ENCODE measurements at places on chromosomes 6 and 20.
A peak's percentile ranks its signal among the peaks of the same experiment; 100 is the strongest.

- no peak for DNase-seq
Observed at GRCh38 chr6:15796130-15796771, 133.4 kb upstream of the DTNBP1 start.

DNA sequence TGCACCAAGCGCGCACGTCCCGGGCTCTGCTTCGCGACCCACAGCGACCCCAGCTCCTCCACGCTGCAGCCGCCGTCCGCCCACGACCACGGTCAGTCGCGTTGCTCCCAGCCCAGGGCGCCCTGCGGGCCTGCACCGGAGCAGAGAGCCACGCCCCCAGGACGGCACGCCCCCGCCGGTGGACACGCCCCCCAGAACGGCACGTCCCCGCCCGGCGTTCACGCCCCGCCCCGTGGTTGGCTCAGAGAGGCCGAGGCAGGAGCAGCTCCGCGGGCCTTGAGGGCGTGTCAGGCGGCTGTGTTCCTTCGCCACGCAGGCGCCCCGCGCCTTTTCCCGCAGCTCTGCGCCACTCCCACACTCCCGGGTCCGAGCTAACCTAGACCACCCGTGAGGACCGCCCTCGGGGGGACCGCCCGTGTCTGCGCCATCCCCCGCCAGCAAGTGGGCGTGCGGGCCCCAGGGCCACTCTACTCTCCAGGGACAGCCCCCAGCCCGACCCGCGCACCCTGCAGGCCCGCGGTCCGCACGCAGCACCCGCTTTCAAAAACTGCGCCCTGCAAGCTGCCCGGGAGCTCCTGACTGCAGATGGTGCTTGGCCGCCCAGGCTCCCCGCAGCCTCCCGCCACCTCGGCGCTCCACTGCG is at the start of gene RNASET2:
Gene RNASET2, minus strand, starts transcription at position 107 of the 643 bp plus-strand sequence. CDS start 368 bp downstream, outside the sequence.
- peak; percentile 88 for DNase-seq

- no peak for DNase-seq
Observed at GRCh38 chr6:11938285-11938890, 73.7 kb upstream of the HIVEP1 start.

DNA sequence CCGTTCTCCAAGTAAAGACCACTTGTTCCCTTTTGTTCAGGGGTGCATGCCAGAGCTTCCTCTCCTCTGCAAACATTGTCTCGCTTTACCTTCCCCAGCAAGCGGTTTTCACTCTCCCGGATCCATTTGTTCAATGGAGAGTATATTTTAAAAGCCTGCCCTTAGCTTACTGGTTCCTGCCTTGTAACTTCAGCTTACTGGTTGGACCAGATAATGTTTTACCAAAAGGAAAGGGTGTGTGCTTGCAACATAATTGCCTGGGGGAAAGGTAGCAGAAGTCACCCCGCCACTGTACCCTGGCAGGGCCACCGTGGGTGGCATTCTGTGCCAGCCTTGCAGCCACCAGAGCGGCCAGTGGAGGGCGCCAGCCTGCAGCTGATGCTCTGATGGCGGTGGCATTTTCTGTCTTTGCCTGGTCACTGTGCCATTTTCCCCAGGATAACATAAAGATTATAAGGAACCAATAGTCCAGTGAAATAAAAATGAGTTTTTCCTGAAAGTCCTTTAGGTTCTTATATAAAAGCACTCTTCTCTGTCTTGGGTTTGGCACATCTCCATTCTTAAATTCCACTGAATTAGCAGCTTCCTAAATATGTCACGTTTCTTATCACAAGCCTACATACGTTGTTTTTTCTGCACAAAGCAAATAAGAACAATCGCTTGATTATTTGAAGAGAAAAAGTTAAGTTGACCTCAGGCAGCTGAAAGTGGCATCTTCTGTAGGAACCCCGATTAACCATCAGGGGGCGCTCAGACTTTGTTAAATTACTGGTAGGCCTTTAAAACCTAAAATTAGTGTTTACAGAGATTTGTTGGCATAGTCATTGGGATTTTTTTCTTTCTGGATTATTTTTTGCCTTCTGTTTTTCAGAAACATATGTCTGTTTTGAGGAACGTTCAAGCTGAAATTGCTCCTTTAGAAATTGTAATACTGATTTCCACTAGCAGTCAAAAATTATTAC is 67.4 kb upstream of the XRN2 start:
- no peak for DNase-seq

- no peak for DNase-seq
Observed at GRCh38 chr6:38483526-38483925, 156.2 kb downstream of the BTBD9 start.

DNA sequence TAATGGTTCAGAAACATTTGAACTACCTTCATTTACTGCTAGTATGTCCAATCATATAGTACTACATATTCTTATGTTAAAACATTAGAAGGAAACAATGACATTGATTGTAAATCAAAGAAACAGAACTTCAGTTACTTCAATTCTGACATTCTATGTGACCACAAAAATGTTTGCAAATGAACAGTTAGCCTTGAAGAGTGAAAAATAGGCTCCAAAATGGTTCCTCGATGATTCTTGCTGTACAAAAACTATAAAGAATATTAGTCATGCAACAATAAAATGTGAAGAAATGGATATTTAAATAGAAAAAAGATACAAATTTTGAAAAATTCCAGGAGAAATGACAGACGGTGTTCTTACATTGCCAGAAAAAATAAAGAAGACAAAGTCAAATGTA is 686.9 kb downstream of the BCKDHB start:
- DNase-seq, result no peak

DNA sequence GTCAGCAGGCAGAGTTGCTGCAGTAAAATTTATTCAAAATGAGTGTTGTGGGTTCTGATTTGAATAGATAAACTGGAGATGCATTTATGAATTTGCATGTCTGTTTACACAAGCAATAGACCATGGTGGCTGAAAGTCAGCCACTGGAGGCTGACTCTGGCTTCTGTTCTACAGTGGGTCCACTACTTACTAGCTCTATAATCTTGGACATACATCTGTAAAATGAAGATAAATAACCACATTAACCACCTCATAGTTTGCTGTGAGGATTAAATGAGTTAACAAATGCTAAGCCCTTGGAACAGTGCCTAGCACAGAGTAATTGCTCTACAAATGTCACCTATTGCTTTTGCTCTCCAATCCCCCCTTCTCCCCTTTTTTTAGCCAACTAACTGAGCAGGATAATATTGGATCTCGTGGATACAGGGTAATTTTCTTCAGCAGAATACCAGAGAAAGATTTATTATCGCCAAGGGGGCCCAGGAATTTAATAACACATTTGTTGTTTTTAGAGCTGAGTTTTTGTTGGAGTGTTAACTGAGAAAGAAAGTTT is 1.4 kb upstream of the PM20D2 start:
- no peak for DNase-seq

DNA sequence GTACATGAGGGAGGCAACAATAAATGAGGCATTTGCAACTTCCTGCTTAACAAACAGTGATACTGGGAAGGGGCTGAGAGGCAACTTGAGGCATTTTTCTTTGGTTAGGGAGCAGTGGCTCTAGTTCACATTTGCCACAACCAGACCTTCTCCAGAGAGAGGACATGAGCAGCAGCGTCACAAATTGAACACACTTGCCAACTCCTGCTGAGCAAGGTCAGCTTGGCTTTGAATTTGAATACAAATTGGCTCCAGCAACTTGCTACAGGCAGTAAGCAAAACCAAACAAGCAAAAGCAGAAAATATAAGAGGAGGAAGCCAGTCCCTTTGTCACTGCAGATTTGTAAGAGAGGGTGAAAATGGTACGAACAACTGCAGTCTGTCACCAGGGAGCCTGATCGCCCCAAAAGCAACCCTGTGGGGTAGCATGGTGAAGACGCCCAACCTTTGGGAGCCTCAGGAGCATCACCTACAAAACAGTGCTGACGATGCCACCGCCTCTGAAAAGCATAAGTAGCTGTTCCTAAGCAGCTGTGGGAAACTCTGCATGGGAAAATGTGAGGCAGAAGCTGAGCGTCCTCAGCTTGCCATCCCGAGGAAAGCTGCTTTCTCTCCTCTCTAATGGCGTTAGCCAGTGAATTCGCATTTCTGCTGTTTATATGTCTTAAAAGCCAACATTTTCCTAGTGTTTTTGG is 378.7 kb downstream of the RNGTT start:
- DNase-seq, result no peak

- no peak for DNase-seq
Observed at GRCh38 chr6:37988696-37989095, 169.2 kb downstream of the ZFAND3 start.

DNA sequence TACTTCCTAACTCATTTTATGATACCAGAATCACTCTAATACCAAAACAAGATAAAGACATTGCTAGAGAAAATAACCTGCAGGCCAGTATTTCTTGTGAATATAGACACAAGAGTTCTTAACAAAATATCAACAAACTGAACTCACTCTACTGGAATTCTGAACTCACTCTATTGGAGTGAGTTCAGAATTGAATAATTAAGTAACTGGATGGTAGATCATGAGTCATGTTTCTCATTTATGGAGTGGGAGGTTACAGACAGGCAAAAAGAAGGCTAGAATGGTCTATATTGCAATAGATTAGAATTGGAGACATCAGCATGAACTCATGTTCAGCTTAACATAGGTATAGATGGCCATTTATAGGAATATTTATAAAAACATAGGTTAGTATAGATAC is 26.6 kb upstream of the C6orf58 start:
- no peak for DNase-seq

GRCh38 chr6:118770835-118771234 is 119.4 kb upstream of the CEP85L start:
- no peak for DNase-seq

DNA sequence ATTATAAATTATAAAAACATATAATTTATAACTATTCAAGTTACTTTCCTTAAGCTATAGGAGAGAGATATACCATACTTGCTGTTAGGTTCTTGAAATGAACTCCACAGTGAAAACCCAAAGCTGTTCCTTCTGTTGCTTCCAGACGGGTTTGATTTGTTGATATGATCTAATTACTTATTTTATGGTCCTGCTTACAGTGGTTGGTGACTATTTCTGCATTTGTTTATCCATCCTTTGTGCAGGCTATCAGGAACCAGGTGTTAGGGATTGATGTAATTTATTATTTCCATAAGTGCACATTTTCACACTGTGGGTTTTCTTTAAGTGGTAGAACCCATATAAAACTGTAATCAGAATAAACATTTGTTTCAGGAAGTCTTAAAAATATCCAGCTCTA is 167.1 kb downstream of the KIF6 start:
- DNase-seq, result no peak

DNA sequence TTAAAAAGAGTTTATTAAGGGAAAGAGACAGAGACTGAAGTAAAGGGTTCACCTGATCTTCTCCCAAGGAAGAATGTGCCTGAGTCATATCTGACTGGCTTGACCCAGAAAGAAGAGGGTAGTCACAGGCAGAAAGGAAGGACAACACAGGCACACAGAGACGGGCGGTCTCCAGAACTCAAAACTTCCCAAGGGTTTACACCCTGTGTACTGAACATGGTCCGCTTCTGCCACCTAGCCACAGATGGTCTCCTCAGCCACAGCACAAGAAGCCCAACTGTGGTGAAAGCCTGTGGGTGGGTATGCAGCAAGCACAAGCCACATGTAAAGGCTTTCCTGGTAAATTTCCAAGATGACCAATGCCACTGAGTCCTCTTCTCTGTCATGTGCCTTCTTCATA is 17.2 kb downstream of the UNC5CL start:
- DNase-seq, result no peak

GRCh38 chr20:50141811-50142561 is 11.5 kb downstream of the PEDS1 start:
- no peak for DNase-seq

- DNase-seq, result no peak
Observed at GRCh38 chr6:124798942-124799496, 163.2 kb upstream of the RNF217 start.

DNA sequence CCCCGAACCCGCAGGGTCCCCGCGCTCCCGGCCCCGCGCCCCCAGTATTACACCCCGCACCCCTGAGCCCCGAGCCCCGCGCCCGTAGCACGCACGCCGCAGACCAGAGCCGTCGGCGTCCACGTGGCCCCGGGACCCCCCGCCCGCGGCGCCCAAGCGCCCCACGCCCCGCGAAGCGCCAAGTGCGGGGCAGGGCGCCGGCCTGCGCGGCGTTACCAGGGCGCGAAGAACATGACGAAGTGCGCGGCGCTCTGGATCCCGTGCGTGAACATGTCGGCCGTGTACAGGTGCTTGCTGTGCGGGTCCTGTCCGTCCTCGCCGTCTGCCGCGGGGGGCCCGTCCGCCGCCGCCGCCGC is 312 bp downstream of the TXNDC5 start:
- DNase-seq, result no peak

- no peak for DNase-seq
Observed at GRCh38 chr6:81640891-81641290, 111.6 kb downstream of the TENT5A start.

DNA sequence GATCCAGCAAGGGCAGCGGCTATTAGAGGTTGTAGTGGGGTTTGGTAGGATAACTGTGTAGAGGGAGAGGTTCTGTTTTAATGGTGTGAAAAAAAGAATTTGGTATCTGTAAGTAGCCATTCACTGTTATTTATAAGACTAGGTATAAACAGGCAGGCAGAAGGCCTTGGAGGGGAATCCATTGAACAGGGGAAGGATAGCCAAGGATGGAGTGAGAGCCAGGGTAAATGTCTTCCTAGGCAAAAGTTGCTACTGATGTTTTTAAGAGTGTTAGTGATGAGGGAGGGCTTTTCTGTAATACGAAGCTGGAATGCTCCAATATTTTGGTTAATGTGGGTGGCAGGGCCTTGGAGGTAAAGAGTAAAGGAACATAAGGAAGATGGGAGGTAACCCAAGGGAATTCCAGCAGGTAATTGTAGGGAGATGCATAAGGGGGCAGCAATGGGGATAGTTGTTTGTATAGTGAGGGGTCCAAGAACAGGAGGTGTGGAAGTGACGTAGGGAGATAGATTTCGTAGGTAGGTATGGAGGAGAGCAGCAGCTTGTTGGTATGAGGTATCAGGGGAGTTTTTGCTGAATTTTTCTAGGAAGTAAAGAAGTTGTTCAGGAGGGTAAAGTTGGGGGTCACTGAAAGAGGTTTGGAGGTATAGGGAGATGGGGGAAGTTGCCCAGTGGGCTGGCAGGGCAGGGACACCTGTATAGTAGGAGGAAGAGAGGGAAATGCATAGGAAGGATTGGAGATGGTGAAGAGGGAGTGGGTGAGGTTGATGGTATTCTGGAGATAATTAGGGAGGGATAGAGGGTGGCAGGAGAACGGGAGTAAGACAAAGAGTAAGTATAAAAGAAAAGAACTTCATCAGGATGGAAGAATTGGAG is 752.4 kb upstream of the ADGRB3 start:
- no peak for DNase-seq

- no peak for DNase-seq
Observed at GRCh38 chr6:162468326-162468725, 259.2 kb downstream of the PRKN start.

All from GOT3 (cell line).